ENCODE measurements at places on chromosomes 7 and 10.

- no peak for DNase-seq
These were observed at the start of gene FAM180A for GRCh38 chr7:135748770-135749169. Gene FAM180A, minus strand, starts transcription at chr7:135748813. Its CDS starts 233 bp downstream, at chr7:135748580.

DNA sequence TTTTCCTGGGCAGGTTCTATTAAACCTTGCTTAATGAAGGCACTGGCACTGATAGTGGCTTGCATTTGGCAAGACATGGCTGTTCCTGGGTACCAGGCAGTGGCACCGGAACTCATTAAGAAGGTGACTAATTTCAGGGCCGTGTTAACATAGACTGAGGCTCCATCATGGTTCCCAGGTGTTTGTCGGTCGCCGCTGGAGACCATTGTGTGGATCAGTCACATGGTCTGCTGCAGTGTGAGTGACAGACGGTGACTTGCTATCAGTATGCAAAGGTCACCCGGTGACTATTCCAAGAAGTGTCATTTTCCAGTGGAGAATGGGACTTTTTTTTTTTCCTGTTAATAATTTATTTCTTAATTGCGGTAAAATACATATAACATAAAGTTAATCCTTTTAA lies 106.3 kb downstream of the INSYN2A start:
- no peak for DNase-seq

DNA sequence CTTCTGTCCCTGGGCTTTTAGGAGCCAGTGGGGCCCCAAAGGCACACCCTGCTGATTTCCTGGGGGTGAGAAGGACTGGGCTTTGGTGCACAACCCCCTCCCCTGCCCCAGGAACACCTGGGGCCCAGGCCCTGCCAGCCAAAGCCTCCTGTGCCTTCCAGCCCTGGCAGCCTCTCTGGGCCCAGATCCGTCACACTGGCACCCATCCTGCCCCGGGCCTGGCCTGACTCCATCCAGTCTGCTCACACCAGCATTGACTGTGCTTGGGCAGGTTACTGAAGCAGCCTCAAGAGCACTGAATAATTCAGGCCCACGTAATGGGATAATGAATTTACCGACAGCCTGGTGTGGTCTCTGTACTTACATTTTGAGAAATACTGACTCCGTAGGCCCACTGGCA lies 12.0 kb upstream of the COMTD1 start:
- DNase-seq: no peak

DNA sequence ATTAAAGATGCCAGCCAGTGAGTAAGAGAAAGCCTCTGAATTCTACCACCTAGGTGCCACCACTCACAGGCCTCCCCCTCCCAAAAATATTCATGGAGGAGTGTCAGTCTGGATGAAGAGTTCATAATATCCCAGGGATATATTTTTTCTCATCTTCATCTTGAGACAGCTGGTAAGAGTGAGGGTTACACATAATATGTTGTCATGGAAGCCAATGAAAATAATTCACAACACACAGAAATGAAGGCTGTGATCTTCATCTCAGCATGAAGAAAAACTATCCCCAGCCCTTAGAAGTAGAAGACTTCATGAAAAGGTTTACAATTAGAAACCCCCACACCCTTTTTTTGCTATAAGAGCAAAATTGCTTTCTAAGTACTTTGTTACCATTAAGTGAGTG lies 175.6 kb downstream of the DNAH11 start:
- DNase-seq: no peak
